ENCODE measurements at places on chromosomes 1 and 21. TPM values are rescaled to one million over a fixed set of nuclear protein-coding genes. Genes with fewer than 3 reads are reported as not detected.

DNA sequence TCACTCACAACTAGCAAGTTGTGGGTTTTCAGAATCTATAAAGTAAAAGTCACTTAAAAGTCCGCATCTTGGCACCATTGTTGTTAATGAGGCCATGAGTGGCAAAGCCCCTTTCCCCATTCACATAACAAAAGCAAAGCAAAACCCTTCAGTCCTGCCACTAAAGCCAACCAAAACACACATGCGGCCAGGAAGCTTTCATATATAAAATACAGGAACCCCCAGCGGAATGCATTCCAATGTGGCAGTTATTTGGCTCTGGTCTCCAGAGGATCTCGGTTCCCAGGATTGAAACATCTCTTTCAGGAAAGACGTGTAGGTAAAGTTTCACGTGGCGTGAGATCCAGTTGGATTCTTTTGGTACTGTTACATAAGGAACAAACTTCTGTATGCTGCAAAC, 2.5 kb upstream of the LBR start:
- DNase-seq, result no peak

DNA sequence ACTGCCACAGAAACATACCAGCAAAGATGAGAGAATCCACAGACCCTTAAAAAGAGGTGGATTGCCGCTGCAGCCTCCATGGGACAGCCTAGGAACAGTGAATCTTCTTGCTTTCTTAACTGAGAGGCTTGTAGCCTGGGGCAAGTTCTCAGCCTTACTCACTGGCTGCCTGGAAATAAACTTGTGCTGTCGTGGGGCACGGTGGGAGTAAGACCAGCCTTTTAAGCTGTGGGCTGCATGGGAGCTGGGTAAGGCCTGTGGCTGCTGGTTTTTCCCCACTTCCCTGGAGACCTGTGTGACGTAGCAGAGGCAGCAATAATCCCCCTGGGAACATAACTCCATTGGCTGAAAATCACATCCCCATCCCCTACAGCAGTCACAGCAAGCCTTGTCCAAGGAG, 30.8 kb downstream of the CD2 start:
- no peak for DNase-seq

DNA sequence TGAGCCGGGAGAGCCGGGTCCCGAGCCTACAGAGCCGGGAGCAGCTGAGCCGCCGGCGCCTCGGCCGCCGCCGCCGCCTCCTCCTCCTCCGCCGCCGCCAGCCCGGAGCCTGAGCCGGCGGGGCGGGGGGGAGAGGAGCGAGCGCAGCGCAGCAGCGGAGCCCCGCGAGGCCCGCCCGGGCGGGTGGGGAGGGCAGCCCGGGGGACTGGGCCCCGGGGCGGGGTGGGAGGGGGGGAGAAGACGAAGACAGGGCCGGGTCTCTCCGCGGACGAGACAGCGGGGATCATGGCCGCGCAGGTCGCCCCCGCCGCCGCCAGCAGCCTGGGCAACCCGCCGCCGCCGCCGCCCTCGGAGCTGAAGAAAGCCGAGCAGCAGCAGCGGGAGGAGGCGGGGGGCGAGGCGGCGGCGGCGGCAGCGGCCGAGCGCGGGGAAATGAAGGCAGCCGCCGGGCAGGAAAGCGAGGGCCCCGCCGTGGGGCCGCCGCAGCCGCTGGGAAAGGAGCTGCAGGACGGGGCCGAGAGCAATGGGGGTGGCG, 371 bp downstream of the ARID1A start:
- no peak for DNase-seq

- no peak for DNase-seq
Observed at GRCh38 chr1:112509660-112510178, 954 bp downstream of the WNT2B start.

DNA sequence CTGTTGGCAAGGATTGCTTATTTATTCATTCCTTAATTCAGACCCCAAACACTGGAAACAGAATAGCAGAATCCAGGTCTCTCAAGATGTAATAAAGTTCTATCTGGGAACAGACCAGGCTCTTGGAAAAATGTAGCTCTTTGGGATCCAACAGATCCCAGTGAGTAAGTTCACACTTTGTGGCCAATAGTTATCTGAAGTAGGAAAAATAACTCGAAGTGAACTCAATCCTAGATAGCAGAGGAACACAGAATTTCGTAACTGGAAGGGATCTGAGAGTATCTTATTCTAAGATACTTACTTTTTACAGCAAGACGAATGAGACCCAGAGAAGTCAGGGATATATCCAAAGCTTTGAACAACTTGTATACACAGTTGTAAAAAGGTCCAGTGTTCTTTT, 150.7 kb upstream of the CD34 start:
- DNase-seq, result no peak

DNA sequence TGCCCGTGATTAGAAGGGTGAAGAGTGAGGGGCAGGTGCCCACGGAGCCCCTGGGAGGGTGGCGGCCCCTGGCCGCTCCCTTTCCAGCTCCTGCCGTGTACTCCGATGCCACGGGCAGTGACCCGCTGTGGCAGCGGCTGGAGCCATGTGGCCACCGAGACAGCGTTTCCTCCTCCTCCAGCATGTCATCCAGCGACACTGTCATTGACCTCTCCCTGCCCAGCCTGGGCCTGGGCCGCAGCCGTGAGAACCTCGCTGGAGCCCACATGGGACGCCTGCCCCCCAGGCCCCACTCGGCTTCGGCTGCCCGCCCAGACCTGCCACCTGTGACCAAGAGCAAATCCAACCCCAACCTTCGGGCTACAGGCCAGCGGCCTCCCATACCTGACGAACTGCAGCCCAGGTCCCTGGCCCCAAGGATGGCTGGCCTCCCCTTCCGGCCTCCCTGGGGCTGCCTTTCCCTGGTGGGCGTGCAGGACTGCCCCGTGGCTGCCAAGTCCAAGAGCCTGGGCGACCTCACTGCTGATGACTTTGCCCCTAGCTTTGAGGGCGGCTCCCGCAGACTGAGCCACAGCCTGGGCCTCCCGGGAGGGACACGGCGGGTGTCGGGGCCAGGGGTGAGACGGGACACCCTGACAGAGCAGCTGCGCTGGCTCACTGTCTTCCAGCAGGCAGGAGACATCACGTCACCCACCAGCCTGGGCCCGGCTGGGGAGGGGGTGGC, 22.0 kb downstream of the PANK4 start:
- DNase-seq, result peak; percentile 80

DNA sequence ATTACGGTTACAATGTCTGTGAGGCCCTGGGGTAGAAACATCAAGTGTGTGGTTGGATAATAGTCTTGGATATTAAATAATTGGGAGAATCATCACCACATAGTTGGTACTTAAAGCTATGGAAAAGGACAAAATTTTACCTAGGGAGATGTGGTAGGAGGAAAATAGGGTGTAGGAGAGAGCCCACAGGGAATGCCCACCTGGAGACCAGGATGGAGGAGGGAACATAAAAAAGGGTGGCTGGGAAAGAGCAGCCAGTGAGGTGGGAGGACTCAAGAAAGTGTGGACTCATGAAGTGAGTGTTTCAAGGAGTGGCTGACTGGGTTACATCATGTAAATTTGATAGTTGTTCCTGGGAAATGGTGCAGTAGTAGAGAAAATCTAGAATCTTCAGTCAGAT, 3.0 kb upstream of the SOX13 start:
- DNase-seq, result no peak

GRCh38 chr1:101959456-101959855, 37.3 kb downstream of the OLFM3 start:
- DNase-seq, result no peak

- no peak for DNase-seq
Observed at GRCh38 chr1:93839753-93840152, 39.3 kb downstream of the DNTTIP2 start.

- peak; percentile 9 for DNase-seq
Observed at GRCh38 chr1:224357626-224358124, 996 bp downstream of the CNIH4 start.

DNA sequence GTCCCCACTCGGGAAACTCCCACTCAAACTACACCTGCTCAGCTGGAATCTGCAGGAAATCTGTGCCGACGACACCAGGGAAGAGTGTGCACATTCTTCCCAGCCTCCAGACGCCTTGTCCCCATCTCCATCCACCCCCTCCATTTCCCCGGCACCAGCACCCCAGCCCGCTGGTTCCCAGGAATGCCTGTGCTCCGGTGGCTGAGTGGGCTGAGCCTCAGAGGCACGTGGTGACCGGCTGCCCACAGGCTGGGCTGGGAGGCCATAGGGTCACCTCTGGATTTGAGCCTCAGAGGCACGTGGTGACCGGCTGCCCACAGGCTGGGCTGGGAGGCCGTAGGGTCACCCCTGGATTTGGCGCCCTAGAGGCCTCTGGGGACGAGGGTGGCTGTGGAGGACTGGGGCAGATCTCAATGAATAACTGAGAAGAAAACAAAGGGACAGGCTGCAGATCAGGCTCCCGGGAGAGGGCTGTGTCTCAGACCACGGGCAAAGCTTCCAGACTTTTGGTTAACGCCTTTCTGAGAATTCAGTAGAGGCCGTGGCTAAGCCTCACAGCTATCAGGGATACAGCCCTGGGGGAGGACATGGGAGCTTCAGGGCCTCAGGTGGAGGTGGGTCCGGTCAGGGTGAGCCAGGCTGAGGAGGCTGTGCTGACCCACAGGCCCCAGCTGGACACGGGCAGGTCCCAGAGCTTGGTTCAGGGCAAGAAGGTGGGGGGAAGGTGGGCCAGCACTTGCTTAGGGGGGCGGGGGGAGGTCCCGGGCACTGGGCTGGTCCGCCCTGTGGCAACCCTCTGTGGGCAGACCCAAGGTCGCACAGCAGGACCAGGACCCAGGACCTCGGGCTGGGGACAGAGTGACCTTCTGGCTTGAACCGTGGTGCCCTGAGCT, 17.3 kb upstream of the TTLL10 start:
- DNase-seq, result no peak

GRCh38 chr1:9724706-9725476, 73.4 kb downstream of the PIK3CD start:
- DNase-seq, result peak; percentile 42

DNA sequence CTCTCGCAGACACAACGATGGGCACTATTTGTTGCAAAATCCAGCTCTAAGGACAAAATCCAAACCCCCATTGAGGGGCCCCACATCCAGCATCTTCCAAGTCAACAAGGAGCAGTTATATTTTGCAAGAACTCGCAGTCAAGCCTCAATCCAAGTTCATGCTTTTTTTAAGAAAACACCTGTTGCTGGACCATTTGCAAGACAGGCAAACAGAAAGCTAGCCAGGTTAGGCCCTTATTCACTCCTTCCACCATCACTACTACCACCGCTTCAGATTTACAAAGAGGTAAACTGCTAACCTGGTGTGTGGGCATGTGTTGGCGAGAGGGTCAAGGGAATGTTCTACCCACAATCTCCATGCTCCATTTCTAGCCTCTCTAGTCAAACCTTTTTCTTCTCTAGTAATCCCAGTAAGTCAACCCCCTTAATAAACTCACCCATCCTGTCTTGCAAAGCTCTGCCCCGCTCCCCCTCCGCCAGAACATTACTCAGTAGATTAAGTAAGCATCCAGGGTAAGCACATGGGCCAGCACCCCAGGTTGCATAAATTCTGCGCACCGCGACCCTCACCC, 703 bp downstream of the ERI3 start:
- peak; percentile 27 for DNase-seq

DNA sequence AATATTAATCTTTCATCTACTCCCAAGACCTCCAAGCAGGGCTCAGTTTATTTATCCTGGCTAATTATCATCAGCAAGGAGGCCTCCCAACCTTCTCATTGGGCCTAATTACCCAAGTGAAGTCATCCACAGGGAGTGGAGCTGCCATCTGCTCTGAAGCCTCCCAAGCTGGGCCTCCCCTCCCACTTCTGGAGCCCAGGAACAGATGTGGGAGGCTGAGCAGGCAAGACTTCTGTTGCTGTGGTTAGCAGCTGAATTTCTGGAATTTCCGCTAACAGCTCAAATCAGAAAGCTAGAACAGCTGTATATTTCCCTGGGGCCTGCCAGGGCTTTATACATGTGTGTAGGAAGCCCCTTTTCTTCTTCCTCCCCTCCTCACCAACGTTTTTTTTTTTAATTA, 127.5 kb downstream of the UCK2 start:
- peak; percentile 79 for DNase-seq

DNA sequence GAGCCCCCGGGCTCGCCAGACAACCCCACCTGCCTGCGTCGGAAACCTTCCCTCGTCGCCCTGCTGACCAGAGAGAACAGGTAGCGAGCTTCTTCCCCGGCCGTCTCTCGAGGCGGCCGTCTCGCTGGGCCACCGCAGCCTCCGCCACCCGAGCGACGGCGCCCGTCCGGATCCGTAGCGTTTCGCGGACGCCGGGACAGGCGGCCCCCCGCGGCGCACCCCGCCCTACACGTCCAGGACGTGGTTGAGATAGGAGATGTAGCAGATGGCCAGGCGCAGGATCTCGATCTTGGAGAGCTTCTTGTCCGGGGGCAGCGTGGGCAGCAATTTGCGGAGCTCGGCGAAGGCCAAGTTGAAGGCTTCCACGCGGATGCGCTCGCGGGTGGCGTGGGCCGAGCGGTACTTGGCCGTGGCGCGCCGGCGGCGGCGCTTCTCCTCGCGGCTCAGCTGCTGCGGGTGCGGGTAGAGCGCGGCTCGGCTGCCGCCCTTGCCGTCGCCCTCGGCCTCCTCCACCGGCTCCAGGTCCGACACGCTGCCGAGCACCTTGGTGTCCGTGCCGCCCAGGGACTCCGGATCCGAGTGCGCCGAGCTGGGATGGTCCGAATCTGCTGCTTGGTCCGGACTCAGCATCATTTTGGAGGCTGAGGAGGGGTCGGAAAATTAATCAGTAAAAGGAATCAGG, 3.0 kb downstream of the NHLH2 start:
- peak; percentile 10 for DNase-seq

DNA sequence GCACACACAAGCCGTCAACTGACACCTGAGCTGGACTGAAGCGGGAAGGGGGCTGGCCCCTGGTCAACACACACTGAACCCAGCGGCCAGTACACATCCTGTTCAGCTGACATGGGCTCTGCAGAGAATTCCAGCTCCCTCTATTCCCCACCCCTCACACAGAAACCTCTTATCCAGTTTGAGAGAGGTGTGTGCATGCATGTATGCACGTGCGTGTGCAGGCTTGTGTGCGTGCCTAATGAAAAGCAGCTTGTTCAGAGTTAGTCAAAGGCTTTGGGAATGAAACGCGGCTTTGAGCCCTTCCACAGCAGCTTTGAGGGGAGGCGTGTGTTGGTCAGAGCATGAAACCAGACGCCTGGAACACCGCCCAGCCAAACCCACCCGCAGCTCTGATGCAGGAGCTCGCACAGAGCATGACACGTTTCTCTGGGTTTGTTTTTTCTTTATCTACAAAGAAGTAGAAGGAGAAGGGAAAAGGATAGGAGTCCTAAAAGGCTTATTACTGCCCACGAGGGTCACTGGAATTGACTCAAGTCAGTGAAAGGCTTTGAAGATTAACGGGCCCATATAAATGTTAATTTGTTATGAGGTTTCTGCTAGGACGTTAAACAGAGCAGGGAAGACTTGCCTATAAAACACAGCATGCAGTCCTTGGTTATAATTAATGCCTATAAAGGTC, 184.2 kb downstream of the ETS2 start:
- DNase-seq, result peak; percentile 96

- DNase-seq, result no peak
Observed at GRCh38 chr1:3066250-3066711, 2.7 kb upstream of the PRDM16 start.

- no peak for DNase-seq
Observed at GRCh38 chr1:212294983-212295382, 9.8 kb downstream of the PPP2R5A start.

Gene EPS8L3
- not detected for total RNA-seq

Gene HES5
- total RNA-seq, result 2.8 TPM

Gene KIAA1614
- 10.2 TPM for total RNA-seq

Gene CD1E
- not detected for total RNA-seq

Gene SPRR2E
- not detected for total RNA-seq

Gene PLA2G2F
- not detected for total RNA-seq

Gene HNRNPR
- total RNA-seq, result 145 TPM

Gene OR10K1
- total RNA-seq, result not detected

Gene C4BPA
- not detected for total RNA-seq

Gene NDC1
- 22.0 TPM for total RNA-seq

Gene OR2L8
- not detected for total RNA-seq

Measured in tongue (tissue), 3 donors.